Stimulated activated CD4-positive, alpha-beta T cell treated with anti-CD3 and anti-CD28 coated beads, Interleukin-1b, Interleukin-23, amount 100 ng/mL, for 24 hours (primary cell): ENCODE measurements at places on chromosomes 16 and 17.

GRCh38 chr16:12637002-12637401, 166.7 kb downstream of the CPPED1 start:
- no peak for DNase-seq

GRCh38 chr17:15341385-15341849, at the start of gene TEKT3:
Gene TEKT3 (minus strand): TSS chr17:15341597. CDS start chr17:15331585, 10,012 bp downstream.
- no peak for DNase-seq

GRCh38 chr17:3385869-3386816, at the start of gene OR3A2:
Gene OR3A2 (minus strand): TSS chr17:3386308.
- DNase-seq, result peak; percentile 7

DNA sequence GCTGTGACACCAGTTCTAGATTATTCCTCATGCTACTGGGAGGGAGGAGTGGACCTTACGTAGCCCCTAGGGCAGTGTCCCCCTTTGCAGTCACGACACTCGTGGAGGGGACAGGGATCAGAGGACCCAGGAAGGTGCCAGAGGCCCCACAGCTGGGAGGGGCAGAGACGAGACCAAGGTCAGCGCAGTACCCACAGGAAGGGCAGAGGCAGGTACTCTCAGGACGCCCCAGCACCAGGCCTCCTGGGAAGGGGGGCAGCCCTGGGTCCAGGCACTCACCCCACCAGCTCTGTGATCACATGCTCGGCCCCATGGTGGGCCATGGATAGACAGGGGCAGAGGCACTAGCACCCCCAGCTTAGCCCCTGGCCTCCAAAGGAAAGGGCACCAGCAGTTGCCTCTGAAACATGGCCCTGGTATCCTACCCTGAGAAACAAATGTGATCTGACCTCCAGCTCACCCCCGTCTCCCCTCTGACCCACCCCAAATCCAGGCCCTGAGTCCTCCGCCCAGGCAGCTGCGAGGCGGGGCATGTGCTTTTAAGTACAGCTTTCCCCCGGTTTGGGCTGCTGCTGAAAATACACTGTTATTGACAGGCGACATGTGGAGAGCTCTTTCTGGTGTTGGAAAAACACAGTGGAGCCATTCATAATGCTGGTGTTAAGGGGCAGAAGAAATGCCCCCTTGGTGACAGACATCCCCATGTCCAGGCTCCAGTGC, 361.9 kb downstream of the C16orf95 start:
- no peak for DNase-seq

DNA sequence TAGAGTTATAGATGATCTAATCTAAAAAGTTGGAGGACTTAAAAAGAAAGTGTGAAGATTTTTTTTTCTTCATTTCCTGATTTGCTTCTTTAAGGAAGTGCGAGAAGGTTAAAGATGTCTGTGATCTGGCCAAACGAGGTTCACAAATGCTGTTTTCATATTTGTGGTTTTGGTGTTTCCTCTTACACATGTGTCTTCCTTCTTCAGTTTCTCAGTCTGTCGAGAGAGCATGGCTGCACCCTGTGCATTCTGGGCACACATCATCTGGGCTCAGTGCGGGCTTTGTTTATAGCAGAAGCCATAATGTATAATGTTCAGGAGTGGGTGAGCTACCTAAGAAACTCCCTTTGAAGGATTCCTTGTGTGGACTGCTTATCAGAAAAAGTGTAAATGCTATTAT, 260.4 kb upstream of the TBX2 start:
- DNase-seq, result no peak

GRCh38 chr16:87806641-87807546, 41.1 kb upstream of the KLHDC4 start:
- peak; percentile 41 for DNase-seq

DNA sequence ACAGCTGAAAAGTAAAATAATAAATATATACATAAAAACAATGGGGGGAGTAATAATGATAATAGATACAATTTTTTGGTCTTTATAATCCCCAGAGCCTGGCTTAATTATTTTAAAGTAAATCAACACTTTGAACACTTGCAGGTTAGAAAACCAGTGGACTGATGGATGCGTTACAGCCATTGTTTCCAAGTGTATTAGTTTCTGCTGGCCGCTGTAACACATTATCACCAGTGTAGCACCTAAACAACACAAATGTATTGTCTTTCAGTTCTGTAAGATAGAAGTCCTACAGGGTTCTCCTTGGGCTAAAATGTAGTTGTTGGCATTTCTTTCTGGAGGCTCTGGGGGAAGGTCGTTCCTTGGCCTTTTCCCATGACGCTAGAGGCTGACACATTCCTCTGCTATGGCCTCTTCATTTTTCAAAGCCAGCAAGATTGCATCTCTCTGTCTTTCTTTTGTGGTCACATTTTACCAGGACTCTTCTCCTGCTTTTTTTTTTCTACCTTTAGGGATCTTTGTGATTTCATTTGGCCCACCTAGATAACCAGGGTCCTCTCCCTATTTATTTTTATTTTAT, 116.8 kb downstream of the WWOX start:
- DNase-seq, result no peak
